ENCODE measurements at places on chromosomes 5 and 9. TPM values are rescaled to one million over a fixed set of nuclear protein-coding genes. Genes with fewer than 3 reads are reported as not detected.

DNA sequence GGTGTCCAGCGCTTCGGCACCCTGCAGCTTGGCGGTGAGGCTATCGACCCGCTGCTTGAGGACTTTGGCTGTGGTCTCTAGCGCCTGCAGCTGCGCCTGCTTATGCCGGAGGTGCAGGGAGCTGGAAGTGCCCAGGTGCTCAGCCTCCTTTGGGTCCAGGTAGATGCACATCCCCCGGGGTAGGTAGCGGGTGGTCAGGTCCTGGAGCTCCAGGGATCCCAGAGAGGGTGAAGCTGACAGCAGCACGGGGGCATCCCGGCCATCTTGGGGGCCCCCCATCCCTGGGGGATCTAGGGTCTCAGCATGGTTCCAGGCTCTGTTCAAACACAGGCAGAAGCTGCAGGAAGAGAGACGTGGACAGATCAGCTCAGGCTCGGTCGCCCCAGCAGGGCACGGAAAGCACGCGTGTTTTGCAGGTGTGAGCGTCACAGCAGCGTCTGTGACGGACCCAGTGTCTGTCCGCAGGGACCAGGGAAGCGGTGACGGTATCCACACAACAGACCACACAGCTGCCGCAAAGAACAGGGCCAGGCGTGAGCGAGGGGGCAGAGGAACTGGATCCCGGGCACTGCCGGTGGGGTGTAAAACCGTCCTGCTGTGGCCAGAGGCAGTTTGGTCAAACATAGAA is 17.4 kb downstream of the CCDC187 start:
- DNase-seq = no peak

- DNase-seq = no peak
Measured at GRCh38 chr9:68859347-68859746, 154.3 kb downstream of the PIP5K1B start.

- no peak for DNase-seq
Measured at GRCh38 chr9:120740132-120740531, 25.9 kb upstream of the MEGF9 start.

DNA sequence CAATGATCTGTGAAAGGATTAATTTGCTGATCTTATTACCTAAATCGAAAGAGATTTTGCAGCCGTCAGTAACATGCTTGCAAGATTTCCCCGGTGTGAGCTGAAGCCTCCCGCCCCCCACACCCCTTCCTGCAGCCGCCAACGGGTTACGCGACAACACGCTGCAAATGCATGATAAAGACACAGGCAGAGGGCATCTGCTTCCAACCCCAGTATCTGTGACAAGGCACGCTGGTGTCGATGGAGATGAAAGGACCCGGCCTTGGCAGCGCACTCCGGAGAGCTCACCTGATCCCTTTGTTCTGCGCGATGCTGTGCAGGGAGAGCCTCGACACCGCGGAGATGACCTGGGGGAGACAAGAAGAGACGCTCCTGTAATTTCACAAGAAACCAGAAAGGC is 122.9 kb upstream of the SARDH start:
- DNase-seq = no peak

DNA sequence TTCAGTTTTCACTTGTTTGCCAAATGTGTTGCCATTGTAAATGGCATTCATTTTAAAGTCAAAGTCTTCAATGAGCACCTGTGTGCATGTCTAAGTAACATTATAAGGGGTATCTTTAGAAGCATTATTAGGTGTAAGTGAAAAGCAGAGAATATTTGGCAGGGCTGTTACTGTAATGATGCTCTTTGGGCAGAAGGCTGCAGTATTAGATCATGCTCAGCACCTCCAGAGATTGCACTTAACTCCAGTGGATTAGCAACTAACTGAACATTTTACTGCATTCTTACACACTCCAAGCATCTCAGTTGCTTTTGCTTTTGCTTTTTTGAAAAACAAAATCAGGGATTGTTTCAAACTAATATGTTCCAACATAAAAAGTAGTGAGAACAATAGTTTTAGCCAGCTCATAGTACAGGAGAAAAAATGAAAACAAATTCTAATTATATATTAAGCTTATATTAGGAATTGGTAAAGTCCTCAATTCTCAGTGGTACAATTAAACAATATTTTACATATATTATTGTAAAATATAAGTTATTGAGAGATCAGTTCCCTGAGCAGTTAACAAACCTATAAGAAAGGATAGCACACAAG is 1740.9 kb upstream of the CDH9 start:
- no peak for DNase-seq

DNA sequence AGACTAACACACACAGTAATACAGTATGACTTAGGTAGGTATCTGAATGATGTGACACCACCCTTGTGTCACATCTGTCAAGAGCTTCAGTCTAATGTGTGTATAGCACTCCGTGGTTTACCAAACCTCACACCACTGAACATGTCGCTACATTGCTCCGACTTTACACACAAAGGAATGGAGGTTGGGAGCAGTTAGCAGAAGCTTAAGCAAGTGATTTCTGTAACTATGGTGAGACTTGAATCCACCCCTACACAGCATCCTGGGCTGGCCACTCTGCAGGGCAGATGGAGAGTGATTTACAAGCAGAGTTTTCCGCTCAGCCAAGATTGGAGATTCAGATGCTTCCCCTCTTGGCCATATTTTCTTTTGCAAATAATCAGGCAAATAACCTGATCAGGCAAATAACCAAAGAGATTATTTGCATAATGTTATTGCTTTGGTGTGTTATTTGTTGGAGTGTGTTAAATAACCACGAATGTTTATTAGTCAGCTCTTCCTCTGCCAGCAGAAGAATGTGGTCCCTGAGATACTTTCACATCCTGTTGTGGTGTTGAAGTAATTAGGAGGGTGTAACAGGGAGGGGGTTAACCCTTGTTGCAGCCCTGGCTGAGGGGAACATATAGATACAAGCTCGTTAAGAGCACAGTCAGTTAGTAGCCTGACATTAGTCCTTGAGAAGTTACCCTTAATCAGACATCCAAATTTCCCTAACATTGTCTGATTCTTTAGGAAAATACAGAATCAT is 92.8 kb downstream of the SNX18 start:
- DNase-seq = no peak

GRCh38 chr9:121362813-121363621 is 7.0 kb downstream of the STOM start:
- DNase-seq = no peak

GRCh38 chr5:160448886-160449285 is 27.2 kb downstream of the PTTG1 start:
- no peak for DNase-seq

DNA sequence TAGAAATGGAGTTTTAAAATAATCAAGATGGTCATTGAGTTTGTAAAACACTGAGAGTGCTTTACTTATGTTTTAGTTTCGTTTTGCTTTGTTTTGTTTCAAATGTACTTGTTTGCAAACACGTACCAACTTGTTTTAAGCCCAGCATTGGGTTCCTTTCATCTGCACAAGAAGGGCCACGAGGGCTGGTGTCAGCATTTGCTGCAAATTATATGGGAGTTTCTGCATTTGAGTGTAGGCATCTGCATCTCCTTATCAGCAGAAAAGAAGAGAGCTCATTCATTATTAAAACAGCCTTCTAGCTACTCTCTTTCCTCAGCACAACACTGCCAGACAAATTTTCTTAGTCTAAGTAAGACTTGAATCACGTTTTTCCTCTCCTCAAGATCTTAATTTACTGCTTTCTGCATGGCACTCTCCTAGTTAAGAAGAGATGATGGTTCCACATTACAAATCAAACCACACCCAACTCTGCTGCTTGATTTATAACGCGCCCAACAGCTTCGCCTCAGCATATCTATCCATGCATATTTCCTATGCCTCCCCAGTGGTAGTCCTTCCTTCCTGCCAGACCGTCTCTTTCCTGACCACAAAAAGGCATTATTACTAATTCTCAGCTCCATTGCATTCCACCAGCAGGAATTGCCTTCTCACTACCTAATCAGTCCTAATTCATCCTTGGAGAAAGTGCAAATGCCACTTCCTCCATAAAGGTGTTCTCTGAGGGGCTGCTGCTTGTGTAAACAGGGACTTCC is 95.2 kb upstream of the CAST start:
- no peak for DNase-seq

- no peak for DNase-seq
Measured at GRCh38 chr5:126403876-126404275, 19.3 kb upstream of the GRAMD2B start.

- peak; percentile 6 for DNase-seq
Measured at GRCh38 chr9:1460143-1460769, 410.1 kb downstream of the DMRT2 start.

DNA sequence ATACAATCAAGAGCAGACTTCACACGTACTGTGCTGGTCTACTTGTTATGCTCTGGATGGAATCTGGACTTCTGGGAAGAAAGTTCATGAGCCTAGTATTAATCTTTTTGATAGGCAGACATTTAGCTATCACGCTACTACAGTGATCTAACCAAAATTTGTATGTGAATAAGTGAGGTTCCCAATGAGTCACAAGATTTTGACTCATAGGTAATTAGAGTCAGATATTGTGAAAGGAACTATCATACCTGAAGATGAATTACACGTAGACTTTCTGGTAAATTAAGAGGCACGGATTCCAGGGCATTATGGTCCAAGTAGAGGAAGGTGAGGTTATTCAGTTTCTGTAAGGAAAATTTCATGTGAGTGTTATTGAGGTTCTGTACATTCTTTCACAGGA is 18.4 kb downstream of the OGN start:
- no peak for DNase-seq

DNA sequence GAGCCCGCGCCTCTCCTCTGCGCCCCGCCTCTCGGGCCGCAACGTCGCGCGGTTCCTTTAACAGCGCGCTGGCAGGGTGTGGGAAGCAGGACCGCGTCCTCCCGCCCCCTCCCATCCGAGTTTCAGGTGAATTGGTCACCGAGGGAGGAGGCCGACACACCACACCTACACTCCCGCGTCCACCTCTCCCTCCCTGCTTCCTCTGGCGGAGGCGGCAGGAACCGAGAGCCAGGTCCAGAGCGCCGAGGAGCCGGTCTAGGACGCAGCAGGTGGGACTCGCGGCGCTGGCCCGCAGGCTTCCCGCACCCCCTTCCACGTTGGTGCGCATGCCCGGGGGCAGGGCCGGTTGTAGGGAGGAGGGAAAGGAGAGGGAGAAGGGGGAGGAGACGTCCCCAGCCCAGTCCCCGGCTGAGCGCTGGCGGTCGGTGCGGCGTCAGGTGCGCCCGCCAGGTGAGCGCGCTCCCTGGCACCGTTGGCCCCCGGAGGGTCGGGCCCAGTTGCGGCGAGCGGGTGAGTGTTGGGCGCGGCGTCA is at the start of gene OCLN:
Gene OCLN, plus strand, starts transcription at position 400 of the 532 bp plus-strand sequence. CDS start 11,455 bp downstream, outside the sequence.
- peak; percentile 84 for DNase-seq

- no peak for DNase-seq
Measured at GRCh38 chr9:13863112-13863511, 450.8 kb downstream of the NFIB start.

DNA sequence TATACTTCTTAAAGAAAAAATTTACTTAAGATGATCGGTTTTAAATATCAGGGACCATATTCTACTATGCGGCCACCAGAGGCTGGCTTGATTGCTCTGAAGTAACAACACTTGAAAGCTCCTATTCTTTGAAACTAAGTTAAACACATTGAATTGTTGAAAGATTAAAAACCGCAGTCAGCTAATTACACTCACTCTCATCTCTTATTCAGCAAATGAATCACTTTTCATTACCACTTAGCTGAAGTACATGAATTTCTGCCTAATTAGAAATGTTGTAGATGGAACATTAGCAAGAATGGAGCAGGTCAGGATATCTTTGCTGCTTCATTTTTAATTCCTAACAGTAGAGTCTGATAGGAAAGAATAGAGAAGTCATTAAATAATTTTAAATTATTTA is 42.3 kb downstream of the LSM11 start:
- no peak for DNase-seq

GRCh38 chr9:136720898-136721338 is 8.5 kb downstream of the DIPK1B start:
- DNase-seq = no peak

DNA sequence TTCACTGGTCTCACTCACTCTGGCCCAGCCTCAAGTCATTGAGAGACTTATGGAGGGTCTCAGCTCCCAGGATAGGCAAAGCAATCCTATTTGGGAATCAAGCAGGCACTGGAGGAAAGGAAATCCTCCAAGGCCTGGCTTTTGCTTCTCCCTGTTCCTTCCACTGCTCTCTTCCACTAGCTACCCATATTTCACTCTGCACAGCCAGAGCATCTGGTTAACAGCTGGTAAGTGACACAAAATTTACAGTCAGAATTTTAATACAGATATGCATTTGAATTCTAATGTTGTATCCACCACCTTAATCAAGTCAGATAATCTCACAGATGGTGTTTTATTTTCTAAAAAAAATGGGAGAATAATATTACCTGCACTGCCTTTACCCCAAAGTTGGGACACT is 868 bp upstream of the C1QTNF2 start:
- no peak for DNase-seq

- no peak for DNase-seq
Measured at GRCh38 chr5:154523104-154523503, 45.1 kb upstream of the HAND1 start.

- DNase-seq = no peak
Measured at GRCh38 chr9:69898714-69899209, 78.1 kb downstream of the CFAP95 start.

DNA sequence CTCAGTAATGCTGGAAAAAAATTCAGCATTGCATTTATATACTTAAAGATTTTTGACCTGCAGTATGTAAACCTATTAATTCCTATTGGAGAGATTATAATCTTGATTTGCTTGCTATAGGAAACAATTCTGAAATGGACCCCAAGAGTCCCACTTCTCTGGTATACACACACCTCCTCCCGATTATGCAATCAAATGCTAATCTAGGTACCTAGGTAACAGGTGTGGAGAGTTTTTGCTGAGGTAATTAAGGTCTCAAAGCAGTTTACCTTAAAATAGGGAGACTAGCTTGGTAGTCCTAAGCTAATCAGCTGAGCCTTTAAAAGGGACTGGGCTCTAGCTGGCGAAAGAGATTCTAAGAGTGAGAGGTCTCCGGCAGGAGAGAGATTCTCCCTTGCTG is 22.2 kb downstream of the ISOC1 start:
- DNase-seq = no peak

DNA sequence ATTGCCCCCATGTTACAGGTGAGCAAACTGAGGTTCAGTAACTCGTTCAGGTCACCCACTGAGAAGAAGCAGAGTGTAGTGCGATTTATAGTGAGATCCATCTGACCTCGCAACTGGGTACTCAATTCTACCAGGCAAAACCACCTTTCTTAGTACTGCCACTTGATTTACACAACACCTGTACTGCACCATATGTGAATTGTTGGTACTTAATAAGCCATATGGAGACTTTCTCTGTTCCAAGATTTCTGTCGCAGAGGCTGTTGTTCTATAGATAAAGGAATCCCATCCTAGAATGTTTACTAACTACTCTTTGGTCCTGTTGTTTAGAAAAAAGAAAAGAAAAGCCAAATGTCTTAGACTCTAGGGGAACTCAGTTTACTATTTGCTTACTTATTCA is 287.5 kb downstream of the KCTD16 start:
- DNase-seq = no peak

Gene CATSPER3
- total RNA-seq = 1.1 TPM

Gene FAM221B
- total RNA-seq = 0.28 TPM

Gene PCDHB14
- 1.2 TPM for total RNA-seq

Gene ELOVL7
- 30.0 TPM for total RNA-seq

Gene CCDC187
- total RNA-seq = 0.52 TPM

Gene TNC
- total RNA-seq = 43.8 TPM

Gene UGT3A2
- not detected for total RNA-seq

Gene BAAT
- total RNA-seq = not detected

Gene ITK
- 1.7 TPM for total RNA-seq

Gene RNF183
- total RNA-seq = 1.3 TPM

Gene MLANA
- not detected for total RNA-seq
